Activated T-cell treated with anti-CD3 and anti-CD28 coated beads for 24 hours (primary cell): ENCODE measurements at places on chromosomes 3 and 15.

GRCh38 chr3:96986241-96986640 lies 171.8 kb downstream of the EPHA6 start:
- DNase-seq = no peak

DNA sequence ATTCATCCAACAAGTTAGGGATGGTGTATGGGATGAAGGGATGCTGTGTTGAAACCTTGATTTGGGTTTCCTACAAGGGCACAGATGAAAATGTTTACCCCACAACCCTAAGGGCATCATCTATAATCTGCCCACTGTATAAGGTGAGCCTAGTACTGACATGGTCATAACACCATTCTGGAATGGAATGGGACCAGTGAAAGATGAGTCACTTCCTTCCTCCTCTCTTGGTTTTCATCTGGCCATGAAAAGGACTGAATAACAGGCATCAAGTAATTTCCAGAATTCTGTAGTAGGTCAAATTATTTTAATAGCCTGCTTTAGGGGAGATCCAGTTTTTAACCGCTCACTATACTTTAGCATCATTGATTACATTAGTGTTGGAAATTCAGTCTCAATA lies 538.6 kb downstream of the NR2F2 start:
- no peak for DNase-seq

GRCh38 chr3:40456279-40456939 lies 730 bp upstream of the RPL14 start:
- no peak for DNase-seq

- DNase-seq = no peak
Measured at GRCh38 chr3:155230382-155230781, 63.1 kb downstream of the STRIT1 start.

DNA sequence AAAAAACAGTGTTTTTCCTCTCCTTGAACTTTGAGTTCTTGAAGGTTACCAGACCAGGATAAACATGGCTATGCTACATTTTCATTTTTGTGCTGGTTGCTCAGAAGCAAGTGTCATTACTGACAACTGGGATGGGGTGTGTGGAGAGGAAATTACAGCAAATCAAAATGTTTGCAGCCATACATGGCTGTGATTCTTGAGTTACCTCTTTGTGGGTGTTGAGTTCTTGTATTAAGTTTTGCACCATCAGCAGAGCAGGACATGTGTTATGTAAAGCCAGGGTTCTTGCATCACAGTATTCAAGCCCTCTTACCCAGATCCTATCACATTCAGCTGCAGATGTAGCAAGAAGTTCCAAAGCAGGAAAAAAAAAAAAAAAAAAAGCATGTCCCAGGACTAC lies 53.9 kb upstream of the ATOSA start:
- no peak for DNase-seq

DNA sequence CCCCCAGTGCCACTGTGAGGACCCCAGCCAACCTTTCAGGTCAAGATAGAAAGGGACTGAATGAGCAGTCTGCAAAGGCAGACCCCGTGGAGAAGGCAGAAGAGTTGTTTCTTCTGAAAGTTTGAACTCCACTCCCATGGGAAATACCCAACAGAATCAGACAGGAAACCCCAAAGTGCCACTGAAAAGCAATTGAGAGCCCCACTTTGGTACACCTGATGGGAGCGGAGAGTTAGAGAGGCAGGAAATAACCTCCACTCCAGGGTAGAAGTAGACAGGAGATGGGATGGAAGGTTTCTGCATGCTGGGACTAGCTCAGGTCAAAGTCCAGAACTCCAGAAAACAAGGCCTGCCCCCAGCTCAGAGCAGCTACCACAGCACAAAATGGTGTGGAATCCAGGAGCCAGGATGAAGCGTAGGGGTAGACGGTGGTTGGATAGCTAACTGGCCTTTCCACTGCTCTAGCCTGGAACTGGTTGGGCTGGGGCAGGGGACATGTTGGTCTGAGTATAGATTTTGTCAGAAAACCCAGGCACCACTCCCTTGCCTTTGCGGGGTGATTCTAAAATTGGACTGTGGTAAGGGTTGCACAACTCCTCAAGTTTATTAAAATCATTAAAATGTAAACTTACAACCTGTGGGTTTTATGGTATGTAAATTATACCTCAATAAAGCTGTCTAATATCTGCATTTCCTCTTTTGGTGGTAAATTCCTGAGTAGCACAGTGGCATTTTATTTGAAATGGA lies 1.9 kb upstream of the RAB43 start:
- DNase-seq = no peak

- DNase-seq = no peak
Measured at GRCh38 chr15:66721501-66721937, 19.5 kb downstream of the SMAD6 start.

GRCh38 chr3:144643771-144644198 lies 672.2 kb downstream of the DIPK2A start:
- no peak for DNase-seq

DNA sequence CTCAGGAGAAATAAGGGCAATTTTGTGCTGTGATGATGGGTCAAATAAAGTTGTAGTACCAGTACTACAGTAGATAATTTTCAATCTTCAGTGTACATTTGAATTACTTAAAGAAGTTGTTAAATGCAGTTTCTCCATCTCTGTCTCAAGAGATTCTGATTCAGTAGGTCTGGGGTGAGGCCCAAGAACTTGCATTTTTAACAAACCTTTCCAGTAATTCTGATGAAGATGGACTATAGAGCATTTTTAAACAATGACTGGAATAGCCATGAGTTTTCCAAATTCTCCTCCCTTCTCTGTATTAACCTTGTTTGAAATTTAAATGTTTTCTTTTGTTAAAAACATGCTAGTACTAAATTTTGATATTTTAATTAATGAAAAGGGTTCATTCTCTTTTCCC lies 127.0 kb upstream of the CD96 start:
- DNase-seq = no peak

DNA sequence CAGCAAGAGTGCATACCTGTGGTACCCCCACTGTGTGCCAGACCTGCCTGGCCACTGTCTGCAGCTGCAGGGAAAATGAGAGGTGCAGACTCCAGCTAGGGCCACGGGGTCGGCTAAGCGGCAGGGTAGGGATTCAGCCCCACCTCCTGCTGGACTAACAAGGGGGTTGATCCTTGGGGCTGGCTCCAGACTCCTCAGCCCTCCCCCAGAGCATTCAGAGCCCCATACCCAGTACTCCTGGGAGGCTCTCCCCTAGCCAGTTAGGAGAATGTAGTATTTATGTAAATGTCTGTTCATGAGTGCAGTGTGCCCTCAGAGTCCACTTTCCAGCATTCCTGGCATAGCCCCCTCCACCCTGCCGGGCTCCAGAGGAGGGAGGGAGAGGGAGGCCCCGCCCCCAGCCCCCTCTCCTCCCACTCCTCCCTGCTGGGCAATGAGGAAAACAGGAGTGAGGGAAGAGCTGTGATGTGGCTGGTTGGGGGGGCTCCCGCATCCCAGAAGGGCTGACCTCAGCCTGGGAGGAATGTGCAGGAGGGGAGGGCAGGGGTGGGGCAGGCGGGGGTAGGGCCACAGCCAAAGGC lies 4.5 kb upstream of the SEMA3B start:
- no peak for DNase-seq

DNA sequence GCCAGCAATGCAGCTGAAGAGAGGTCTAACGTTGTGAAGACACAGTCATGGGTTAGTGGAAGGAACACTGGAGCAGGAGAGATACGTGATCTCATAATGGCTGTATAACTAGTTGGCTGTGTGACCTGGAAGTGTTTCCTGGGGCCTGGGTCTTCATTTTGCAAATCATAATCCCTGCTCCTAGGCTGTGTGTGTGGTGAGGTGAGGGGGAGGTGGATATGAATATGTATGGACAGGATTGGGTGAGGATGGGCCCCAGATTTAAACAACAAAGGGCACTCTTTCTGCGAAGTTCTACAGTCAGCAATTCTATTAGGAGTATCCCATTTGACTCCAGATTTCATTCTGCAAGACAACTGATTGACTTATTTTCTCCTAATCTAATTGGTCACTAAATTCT lies 41.3 kb downstream of the ANKRD28 start:
- DNase-seq = no peak

DNA sequence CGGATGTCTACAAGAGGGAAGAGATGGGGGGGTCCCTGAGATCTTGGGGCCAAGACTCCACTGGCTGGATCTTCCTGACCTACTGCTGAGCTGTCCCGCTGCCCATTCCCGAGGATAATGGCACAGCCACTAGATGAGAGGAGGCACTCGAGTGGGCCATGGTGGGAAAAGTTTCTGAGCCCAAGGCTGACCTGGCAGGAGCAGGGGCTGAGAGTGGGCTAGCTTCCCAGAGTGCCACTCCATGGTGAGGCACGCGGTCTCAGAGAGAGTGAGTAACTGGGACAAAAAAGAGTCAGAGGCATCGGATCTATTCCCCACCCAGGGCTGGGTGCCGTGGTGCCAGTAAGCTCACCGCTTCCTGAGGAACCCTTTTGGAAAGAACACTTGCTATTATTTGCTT lies 10.9 kb downstream of the SLC51B start:
- DNase-seq = no peak

GRCh38 chr3:193010191-193010590 lies 92.5 kb upstream of the MB21D2 start:
- DNase-seq = no peak

GRCh38 chr3:193655831-193656433 lies 62.9 kb downstream of the OPA1 start:
- DNase-seq = no peak

DNA sequence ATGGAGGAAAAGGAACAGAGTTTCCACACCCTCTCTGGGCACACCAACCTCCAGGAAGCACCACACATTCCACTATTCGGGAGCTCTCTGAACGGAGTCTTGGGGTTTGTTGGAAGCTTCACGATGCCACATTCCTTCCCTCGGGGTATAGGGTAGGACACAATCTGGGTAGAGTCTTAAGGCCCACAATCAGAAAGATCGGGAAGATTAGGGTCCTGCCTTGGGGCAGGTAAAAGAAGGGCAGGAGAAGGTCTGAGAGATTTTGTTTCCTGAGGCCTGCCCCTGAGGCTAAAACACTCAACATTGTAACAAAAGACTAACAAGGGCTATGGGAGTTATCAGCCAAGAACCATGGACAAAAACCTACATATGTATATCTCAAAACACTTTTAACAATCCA lies 89.2 kb upstream of the RAP2B start:
- no peak for DNase-seq

DNA sequence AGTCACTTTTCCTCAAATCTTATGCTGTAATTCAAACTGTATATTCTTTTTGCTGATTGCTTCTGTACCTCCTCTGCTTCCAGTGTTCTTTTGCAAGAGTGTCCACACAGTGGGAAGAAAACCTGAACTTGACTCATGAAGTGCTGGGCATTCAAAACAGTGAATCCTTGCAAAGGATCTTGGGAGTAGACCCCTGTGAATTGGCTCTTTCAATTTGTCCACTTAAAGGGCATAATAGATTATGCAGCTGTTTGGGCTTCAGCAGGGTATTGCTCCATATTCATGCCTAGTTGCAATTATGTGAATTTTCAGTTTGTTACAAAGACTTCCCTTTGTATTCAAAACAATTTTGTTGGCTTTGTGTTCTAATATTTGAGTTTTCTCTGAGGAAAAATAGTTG lies 11.4 kb downstream of the ZFAND6 start:
- DNase-seq = no peak

- no peak for DNase-seq
Measured at GRCh38 chr3:32349184-32349583, 42.5 kb upstream of the CMTM7 start.

DNA sequence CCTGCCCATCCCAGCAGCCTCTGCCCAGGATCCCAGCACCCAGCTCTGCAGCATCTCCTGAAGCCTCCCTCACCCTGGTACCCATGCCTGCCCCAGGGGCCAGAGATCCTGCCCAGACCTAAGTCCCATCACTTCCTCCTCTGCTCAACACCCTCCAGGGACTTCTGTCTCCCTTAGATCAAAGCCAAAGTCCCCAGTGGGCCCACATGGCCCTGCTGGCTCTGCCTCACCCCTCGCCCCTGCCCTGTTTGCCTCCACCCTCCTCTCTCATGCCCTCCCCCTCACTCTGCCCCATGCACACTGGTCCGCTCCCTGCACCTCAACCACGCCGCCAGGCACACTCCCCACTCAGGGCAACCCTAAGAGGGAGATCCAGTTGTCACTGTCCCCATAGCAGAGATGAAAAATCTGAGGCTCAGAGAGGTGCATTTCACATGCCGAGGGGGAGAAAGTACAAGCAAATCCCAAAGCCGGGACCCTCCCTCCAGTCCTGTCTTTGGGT lies 146.5 kb downstream of the NUP210 start:
- no peak for DNase-seq

DNA sequence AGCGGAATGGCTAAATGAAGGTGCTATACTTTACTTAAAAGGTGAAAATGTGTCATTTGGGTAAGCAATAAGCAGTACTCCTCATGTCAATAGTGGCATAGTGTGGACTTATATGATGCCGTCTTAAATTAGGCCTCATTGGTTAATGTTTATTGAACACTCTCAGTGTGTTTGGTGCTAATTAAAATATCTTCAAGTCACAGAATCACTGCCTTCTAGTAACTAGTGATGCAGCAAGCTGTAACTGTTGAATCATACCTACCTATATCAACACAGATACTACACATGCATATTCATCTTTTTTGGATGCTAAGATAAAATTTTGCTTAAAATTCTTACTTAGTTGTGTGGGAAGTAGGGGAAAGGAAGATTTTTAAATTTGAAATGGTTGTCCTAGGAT lies 30.7 kb downstream of the ARHGAP31 start:
- no peak for DNase-seq

DNA sequence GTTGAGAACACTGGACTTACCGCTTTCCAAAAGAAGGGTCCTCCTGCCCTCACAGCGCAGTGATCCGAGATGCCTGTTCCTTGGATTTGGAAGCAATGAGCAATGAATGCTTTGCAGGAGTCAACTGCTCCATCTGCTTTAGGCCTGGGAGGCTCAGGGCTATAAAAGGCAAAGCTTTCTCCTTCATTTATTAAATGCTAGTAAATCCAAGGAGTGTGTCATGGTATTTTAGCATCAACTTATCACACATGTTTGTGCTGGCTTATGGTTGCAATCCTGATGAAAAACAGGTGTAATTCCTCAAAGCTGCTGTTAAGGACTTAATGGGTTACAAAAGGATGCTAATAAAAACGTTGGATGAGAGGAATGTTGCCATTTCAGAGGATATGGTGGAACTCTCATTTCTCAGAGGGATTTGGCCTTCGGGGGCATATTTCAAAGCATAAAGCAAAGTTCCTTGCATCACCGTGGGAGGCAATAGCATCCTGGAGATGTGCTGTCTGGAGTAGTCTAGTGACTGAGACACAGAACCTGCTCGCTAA lies 158.5 kb upstream of the TPM1 start:
- no peak for DNase-seq

- DNase-seq = no peak
Measured at GRCh38 chr3:195260280-195260905, 10.6 kb downstream of the XXYLT1 start.

DNA sequence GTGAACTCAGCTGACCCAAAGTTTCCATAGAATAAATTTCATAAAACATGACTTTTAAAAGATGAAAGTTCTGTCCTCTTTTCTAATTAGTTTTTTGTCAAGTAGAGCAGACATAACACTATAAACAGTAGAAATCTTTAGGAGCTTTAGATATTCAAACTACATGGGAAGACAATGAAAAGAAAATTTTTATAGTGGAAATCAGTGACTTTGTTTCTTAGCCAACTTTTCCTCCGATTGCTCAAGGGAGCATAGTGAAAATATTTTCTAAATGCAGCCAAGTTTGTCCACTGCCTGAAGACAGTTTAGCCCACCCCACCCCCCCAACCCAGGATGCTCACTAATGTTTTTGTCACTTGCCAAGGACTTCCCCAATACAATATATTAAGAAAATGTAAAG lies 114.9 kb downstream of the PLD1 start:
- DNase-seq = no peak
